ENCODE measurements at places on chromosomes 7 and 10. TPM values are rescaled to one million over a fixed set of nuclear protein-coding genes. Genes with fewer than 3 reads are reported as not detected.

CFAP43 gene
- 0.76 TPM for total RNA-seq

SPDYE9 gene
- total RNA-seq = not detected

SRPK2 gene
- 86.3 TPM for total RNA-seq

TCTN3 gene
- 26.2 TPM for total RNA-seq

DNA sequence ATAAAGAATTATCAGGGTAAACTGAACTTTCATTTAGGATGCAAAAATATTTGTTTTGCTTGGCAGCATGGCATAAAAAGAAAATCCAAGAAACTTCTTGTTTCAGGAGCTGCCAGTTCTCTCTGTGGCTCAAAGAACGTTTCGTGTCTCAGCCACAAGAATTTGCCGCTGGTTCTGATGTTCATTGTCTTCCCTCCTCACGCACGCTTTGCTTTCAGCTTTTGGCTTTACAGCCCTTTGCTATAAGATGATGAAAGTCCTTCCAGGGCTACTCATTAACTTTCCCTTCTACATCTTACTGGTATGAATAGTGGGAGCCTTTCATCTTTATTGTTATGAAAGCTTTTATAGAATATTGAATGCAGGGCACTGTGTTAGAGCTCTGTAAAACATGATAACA, 124.7 kb downstream of the BICC1 start:
- H3K27ac ChIP-seq = no peak overlapping the region
- H3K4me1 ChIP-seq = peaks cover 23% of the 10 kb centered on the region
- DNase-seq = no peak
- H3K36me3 ChIP-seq = no peaks in the 10 kb centered on the region
- H3K27me3 ChIP-seq = no peaks in the 10 kb centered on the region

- no peak overlapping the region for H3K4me3 ChIP-seq
- H3K27me3 ChIP-seq = peaks cover 69% of the 10 kb centered on the region
- no peak for DNase-seq
- no peaks in the 10 kb centered on the region for H3K36me3 ChIP-seq
- no peak overlapping the region for H3K27ac ChIP-seq
Observed at GRCh38 chr7:1301882-1302251, 69.2 kb downstream of the UNCX start.

- peaks cover 71% of the 10 kb centered on the region for H3K36me3 ChIP-seq
- no peaks in the 10 kb centered on the region for H3K27me3 ChIP-seq
- H3K4me1 ChIP-seq = peaks cover 4% of the 10 kb centered on the region
Observed at GRCh38 chr7:128755075-128755818, 16.1 kb downstream of the CALU start.

- peaks cover 4% of the 10 kb centered on the region for H3K36me3 ChIP-seq
- H3K4me3 ChIP-seq = no peak overlapping the region
- H3K27ac ChIP-seq = no peak overlapping the region
- H3K27me3 ChIP-seq = peaks cover 100% of the 10 kb centered on the region
Observed at GRCh38 chr7:97019710-97020225, 4.9 kb downstream of the DLX5 start.

DNA sequence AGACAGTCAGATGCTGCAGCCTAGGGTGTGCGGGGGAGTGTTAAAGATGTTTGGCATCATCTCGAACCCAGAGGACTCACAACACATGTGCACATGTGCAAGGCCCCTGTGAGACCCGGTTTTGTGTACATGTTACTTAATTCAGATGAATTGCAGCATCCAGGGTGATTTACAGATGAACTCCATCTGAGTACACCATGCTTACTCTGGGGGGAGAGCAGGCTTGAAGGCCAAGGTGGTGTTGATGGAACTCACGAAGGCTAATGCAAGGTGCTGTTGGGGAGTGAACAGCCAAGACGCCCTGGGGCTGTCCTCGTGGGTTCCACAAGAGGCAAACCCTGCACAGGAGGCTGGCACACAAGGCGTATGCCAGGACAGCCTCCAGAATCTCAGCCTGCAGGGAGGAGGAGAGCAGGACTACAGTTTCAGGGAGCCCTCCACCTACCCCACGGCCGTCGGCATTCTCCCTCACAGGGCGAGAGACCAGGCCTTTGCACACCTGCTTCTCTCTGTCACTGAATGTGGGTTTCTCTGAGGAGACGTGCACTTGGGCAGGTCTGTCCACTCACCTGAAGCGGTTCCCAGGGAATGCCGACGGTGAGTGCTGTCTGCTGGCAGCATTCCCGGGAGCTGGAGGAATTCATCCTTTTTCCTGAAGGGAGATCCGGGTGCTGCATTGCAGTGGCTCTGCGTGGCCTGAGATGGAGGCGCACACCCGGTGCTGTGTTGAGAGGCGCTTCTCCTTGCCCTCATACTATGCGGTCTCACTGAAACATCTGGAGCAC, 178.5 kb upstream of the RNF32 start:
- H3K4me1 ChIP-seq = no peaks in the 10 kb centered on the region
- H3K4me3 ChIP-seq = no peak overlapping the region
- H3K27ac ChIP-seq = no peak overlapping the region

- no peaks in the 10 kb centered on the region for H3K4me1 ChIP-seq
- no peaks in the 10 kb centered on the region for H3K27me3 ChIP-seq
Observed at GRCh38 chr7:36670585-36671431, 53.5 kb downstream of the AOAH start.

DNA sequence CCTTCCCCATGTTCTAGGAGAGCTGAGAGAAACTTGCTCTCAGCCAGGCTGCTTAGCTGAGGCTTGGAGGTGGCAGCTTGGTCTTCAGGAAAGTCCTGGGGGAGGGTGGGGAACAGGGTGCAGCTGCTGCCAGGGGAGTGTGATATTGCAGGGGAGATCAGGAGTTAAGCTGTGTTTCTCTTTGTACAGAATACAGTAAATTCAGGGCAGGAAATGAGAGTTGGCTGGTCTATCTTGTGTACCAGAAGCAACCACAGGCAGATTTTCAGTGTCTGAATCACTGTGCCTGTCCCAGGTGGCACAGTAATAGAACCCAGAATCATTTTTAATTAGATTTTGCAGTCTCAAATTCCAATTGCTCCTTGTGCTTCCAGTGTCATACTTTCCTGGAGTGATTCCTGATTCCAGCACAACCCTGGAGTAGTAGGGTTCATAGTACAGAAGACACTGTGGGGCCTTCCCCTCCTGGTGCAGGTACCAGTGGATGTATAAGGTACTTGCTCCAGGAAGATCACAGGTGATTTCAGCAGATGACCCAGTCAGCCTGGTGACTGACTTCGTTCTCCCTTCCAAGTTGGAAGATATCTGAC, 94.0 kb upstream of the TARP start:
- peaks cover 15% of the 10 kb centered on the region for H3K4me1 ChIP-seq
- H3K36me3 ChIP-seq = no peaks in the 10 kb centered on the region
- no peak for DNase-seq

GRCh38 chr10:80472234-80473095, 18.4 kb downstream of the TSPAN14 start:
- H3K4me3 ChIP-seq = no peak overlapping the region
- H3K27ac ChIP-seq = peak overlapping the region; percentile 88
- DNase-seq = no peak

- no peak for DNase-seq
- H3K27ac ChIP-seq = no peak overlapping the region
- no peaks in the 10 kb centered on the region for H3K27me3 ChIP-seq
- peaks cover 11% of the 10 kb centered on the region for H3K4me1 ChIP-seq
- no peak overlapping the region for H3K4me3 ChIP-seq
- no peaks in the 10 kb centered on the region for H3K36me3 ChIP-seq
Observed at GRCh38 chr7:70520611-70521010, 611.3 kb upstream of the GALNT17 start.

DNA sequence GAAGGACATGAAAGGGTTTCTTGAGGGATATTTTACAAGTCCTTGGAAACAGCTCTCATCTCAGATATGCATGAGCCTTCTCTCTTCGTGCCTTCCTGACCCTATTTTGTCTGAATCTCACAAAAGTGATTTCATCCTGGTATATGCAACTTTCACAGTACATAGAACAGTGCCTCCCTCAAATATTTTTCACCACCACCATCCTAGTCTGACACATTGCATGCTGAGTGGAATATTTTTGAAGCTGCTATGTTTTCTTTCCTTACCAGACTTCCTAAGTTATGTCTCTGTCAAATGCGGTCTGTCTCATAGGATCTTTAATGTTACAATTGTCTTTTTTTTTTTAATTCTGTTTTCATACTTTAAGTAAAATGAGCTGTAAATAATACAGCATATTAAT, 673.3 kb upstream of the LRRN3 start:
- no peak overlapping the region for H3K4me3 ChIP-seq
- no peaks in the 10 kb centered on the region for H3K36me3 ChIP-seq
- no peaks in the 10 kb centered on the region for H3K27me3 ChIP-seq
- DNase-seq = no peak

GRCh38 chr7:118304100-118304499, 79.6 kb downstream of the ANKRD7 start:
- H3K27me3 ChIP-seq = no peaks in the 10 kb centered on the region
- no peak for DNase-seq
- H3K4me3 ChIP-seq = no peak overlapping the region
- H3K27ac ChIP-seq = no peak overlapping the region
- H3K36me3 ChIP-seq = no peaks in the 10 kb centered on the region
- H3K4me1 ChIP-seq = no peaks in the 10 kb centered on the region

- H3K4me1 ChIP-seq = peaks cover 6% of the 10 kb centered on the region
- H3K36me3 ChIP-seq = peaks cover 5% of the 10 kb centered on the region
- no peak for DNase-seq
- H3K4me3 ChIP-seq = no peak overlapping the region
Observed at GRCh38 chr10:71810048-71810750, 36.9 kb upstream of the VSIR start.

GRCh38 chr7:155799514-155799913, 12.7 kb downstream of the SHH start:
- H3K27me3 ChIP-seq = peaks cover 83% of the 10 kb centered on the region
- no peaks in the 10 kb centered on the region for H3K36me3 ChIP-seq
- peaks cover 38% of the 10 kb centered on the region for H3K4me1 ChIP-seq
- H3K4me3 ChIP-seq = no peak overlapping the region

- H3K27me3 ChIP-seq = no peaks in the 10 kb centered on the region
- H3K4me3 ChIP-seq = no peak overlapping the region
- H3K4me1 ChIP-seq = no peaks in the 10 kb centered on the region
- no peak for DNase-seq
Observed at GRCh38 chr10:43765516-43765915, 116.8 kb upstream of the ZNF32 start.

- no peaks in the 10 kb centered on the region for H3K27me3 ChIP-seq
- no peak overlapping the region for H3K4me3 ChIP-seq
- DNase-seq = no peak
- no peak overlapping the region for H3K27ac ChIP-seq
Observed at GRCh38 chr7:133481676-133482075, 228.8 kb downstream of the EXOC4 start.

DNA sequence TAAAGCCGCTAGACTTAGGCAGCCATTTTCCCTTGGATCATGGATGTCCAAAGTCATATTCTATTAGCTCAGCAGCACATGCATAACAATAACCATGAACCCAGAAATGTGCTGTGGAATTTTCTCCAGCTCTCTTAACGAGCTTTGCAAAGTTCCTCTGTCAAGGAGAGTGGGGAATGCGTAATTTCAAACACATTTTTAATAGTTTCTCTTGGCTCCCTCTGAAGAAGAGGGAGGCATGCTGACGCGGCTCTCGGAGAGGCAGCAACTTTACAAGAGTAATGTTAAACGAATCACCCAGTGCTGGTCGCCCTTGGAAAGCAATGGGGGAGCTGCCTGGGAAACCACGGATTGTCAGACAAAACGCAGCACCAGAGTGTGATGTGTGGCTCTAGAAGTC, 114.8 kb downstream of the RAB18 start:
- H3K4me3 ChIP-seq = no peak overlapping the region
- no peak overlapping the region for H3K27ac ChIP-seq
- no peak for DNase-seq
- no peaks in the 10 kb centered on the region for H3K36me3 ChIP-seq
- peaks cover 20% of the 10 kb centered on the region for H3K4me1 ChIP-seq

DNA sequence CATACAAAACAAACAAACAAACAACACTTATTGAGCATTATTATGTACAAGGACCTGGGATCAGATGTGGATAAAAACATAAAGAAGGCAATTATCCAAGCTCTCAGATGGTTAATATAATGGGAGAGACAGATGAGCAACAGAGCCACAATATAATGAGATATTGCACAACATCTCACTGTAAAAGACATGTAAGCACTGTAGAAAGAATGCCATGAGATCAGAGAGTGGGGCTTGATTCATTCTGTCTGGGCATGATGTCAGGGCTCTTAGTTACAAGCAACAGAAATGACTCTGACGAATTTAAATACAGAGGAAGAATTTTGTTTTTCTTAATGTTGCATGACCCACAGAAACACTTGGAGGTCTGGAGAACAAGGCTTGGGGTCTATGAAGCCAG, 164.7 kb upstream of the PLXDC2 start:
- H3K4me1 ChIP-seq = no peaks in the 10 kb centered on the region
- no peaks in the 10 kb centered on the region for H3K36me3 ChIP-seq
- DNase-seq = no peak
- peak overlapping the region; percentile 20 for H3K27ac ChIP-seq
- H3K27me3 ChIP-seq = no peaks in the 10 kb centered on the region
- H3K4me3 ChIP-seq = no peak overlapping the region

DNA sequence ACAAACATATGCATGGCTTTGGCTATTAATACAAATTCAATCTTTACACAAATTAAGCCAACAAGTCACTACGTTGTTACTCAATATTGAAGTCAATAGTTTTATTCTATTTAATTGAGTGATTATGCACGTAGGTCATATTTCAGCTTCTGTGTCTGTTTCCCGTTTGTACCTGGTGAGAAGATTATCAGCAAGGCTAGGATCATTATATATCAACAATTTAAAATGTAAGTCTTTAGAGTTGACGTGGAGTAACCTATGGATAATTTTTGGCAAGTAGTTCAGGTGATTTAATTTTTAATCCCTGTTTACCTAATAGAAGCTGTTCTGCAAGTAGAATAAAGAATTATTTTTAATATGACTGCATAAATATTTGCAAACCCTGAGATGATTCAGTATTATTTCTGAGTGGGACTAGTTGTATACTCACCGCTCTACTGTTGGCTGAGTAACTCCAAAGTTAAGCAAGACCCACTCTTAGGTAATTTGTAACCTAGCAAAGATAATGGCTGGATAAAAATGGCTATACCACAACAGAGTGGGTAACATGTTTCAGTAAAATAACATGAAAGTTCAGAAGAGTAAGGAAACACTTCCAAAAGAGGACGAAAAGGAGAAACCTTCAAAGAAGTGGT, 161.0 kb downstream of the HGF start:
- no peaks in the 10 kb centered on the region for H3K4me1 ChIP-seq
- DNase-seq = no peak
- no peak overlapping the region for H3K4me3 ChIP-seq
- H3K27ac ChIP-seq = no peak overlapping the region
